Mammary microvascular endothelial cell (primary cell): ENCODE measurements at places on chromosomes 11 and 22. TPM values are rescaled to one million over a fixed set of nuclear protein-coding genes. Genes with fewer than 3 reads are reported as not detected.

Gene CD82
- 11.1 and 14.0 TPM in 2 replicates for total RNA-seq

Gene RIN1
- total RNA-seq = 11.2 and 17.5 TPM in 2 replicates

Gene THRSP
- not detected in 2 replicates for total RNA-seq

Gene OR5T1
- not detected in 2 replicates for total RNA-seq

Gene MCAM
- total RNA-seq = 6,515 and 6,907 TPM in 2 replicates

Gene MMP3
- not detected in 2 replicates for total RNA-seq

Gene FOSL1
- total RNA-seq = 125 and 127 TPM in 2 replicates

Gene GLB1L3
- total RNA-seq = not detected in 2 replicates

Gene KBTBD3
- total RNA-seq = 0.73 and 2.4 TPM in 2 replicates

Gene KAT5
- total RNA-seq = 42.8 and 56.6 TPM in 2 replicates

Gene ABTB2
- total RNA-seq = 0.40 and 0.59 TPM in 2 replicates

Gene VSIG10L2
- total RNA-seq = not detected in 2 replicates

Gene KIRREL3
- under 0.01 TPM in 1 of 2 replicates, not detected in the other for total RNA-seq

Gene ZNF280B
- 0.73 and 0.94 TPM in 2 replicates for total RNA-seq

Gene KRTAP5-10
- total RNA-seq = not detected in 2 replicates

Gene TSPAN32
- total RNA-seq = not detected in 2 replicates

Gene SMC1B
- not detected in 2 replicates for total RNA-seq

Gene NCAM1
- 2.1 and 3.5 TPM in 2 replicates for total RNA-seq

Gene VPREB1
- total RNA-seq = not detected in 2 replicates

Gene MS4A3
- total RNA-seq = not detected in 2 replicates

Gene EIF4ENIF1
- total RNA-seq = 6.4 and 7.3 TPM in 2 replicates

Gene OR8J3
- total RNA-seq = not detected in 2 replicates

Gene P4HA3
- 5.7 and 7.3 TPM in 2 replicates for total RNA-seq

Gene APOA1
- not detected in 2 replicates for total RNA-seq

Gene COMT
- total RNA-seq = 415 and 461 TPM in 2 replicates

Gene POU2F3
- total RNA-seq = 0.10 TPM in 1 of 2 replicates, not detected in the other

Gene RNF26
- 16.2 and 18.1 TPM in 2 replicates for total RNA-seq
